ENCODE measurements at places on chromosomes 11 and 22.
A peak's percentile ranks its signal among the peaks of the same experiment; 100 is the strongest.

- peak; percentile 72 for DNase-seq
Measured at GRCh38 chr22:31343235-31344191, 2.6 kb downstream of the PATZ1 start.

GRCh38 chr22:20829491-20830134 is 29.0 kb downstream of the PI4KA start:
- DNase-seq = no peak

DNA sequence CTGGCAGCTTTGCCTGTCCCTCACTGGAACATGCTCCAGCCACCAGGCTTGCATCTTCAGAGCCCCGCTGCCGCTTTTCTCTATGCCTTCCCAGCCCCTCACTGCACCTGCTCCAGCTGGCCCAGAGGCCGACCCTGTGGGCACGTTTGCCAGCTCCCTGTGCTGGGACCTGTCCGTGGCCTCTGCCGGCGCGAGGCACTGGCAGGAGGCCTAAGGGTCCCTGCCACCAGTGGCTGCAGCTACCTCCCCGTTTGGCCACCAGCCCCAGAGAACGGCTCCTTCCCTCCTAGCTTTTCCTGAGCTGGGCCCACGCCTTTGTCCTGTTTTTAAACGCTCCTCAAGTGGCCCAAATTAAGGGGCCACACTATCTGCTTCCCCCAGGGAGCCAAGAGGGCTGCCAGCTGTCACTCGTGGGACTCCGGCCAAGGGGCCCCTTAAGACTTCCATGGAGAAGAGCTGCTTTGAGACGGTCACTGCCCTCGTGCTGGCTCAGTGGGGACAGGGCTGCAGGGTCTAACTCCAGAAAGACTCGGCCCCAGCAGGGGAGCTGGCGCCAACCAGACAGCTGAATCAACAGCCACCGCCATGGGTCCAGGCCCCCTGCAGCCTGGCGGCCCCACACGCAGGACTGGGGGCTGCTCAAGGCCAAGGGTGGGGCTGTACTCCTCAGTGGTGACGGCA is 24.6 kb upstream of the WNT7B start:
- peak; percentile 96 for DNase-seq

GRCh38 chr11:26995701-26996460 is 2.0 kb downstream of the FIBIN start:
- no peak for DNase-seq

GRCh38 chr11:62324731-62325556 is 12.3 kb upstream of the ASRGL1 start:
- DNase-seq = no peak
